Activated CD8-positive, alpha-beta T cell treated with anti-CD3 and anti-CD28 coated beads for 36 hours (primary cell): ENCODE measurements at places on chromosomes 3 and 15. TPM values are rescaled to one million over a fixed set of nuclear protein-coding genes. Genes with fewer than 3 reads are reported as not detected.

The SEC11A gene
- 82.3 TPM for total RNA-seq

The CPB1 gene
- not detected for total RNA-seq

The LMAN1L gene
- total RNA-seq: 0.11 TPM

The C3orf33 gene
- total RNA-seq: 2.4 TPM

The SLC22A13 gene
- total RNA-seq: 0.18 TPM

The PAQR9 gene
- total RNA-seq: not detected

The GOLGA8O gene
- 1.1 TPM for total RNA-seq

GRCh38 chr3:172856795-172857742 is 106.5 kb downstream of the ECT2 start:
- DNase-seq: no peak

- no peak for DNase-seq
Observed at GRCh38 chr15:55879181-55879580, 114.2 kb downstream of the NEDD4 start.

GRCh38 chr15:44706401-44706800 is 4.7 kb downstream of the PATL2 start:
- no peak for DNase-seq

GRCh38 chr3:159726231-159726964 is 262.2 kb upstream of the IL12A start:
- no peak for DNase-seq

- no peak for DNase-seq
Observed at GRCh38 chr3:73926360-73927202, 301.8 kb upstream of the PDZRN3 start.

DNA sequence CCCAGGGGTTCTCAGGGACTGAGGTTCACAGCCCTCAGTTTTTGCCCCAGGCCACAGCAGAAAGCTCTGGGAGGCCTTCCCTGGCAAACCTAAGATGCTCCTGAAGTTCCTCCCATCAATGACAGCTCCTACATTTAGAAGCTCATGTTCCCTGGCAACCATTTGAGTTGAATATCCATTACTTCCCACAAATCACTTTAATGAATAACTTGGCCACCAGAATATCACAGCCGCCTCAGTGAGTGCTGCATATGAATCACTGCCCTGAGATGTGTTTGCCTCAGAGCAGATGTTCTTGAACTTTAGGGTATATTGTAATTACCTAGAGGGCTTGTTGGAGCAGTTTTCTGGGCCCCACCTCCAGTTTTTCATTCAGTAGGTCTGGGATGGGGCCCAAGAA is 27.4 kb downstream of the SLCO2A1 start:
- no peak for DNase-seq

- peak; percentile 92 for DNase-seq
Observed at GRCh38 chr15:51829376-51830275, at the start of gene TMOD3. TSS of gene TMOD3 (plus strand) at chr15:51829653. CDS start at chr15:51862885, 33,232 bp downstream.

DNA sequence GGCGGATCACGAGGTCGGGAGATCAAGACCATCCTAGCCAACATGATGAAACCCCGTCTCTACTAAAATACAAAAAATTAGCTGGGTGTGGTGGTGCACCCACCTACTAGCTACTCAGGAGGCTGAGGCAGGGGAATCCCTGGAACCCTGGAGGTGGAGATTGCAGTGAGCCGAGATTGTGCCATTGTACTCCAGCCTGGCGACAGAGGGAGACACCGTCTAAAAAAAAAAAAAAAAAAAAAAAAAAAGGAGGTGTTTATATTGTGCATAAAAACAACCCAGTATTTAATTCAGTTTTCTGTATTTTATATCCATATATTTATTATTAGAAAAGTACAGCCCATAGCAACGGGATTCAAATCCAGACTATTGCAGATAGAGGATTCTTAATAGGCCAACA is 129.1 kb upstream of the SOX2 start:
- DNase-seq: no peak

DNA sequence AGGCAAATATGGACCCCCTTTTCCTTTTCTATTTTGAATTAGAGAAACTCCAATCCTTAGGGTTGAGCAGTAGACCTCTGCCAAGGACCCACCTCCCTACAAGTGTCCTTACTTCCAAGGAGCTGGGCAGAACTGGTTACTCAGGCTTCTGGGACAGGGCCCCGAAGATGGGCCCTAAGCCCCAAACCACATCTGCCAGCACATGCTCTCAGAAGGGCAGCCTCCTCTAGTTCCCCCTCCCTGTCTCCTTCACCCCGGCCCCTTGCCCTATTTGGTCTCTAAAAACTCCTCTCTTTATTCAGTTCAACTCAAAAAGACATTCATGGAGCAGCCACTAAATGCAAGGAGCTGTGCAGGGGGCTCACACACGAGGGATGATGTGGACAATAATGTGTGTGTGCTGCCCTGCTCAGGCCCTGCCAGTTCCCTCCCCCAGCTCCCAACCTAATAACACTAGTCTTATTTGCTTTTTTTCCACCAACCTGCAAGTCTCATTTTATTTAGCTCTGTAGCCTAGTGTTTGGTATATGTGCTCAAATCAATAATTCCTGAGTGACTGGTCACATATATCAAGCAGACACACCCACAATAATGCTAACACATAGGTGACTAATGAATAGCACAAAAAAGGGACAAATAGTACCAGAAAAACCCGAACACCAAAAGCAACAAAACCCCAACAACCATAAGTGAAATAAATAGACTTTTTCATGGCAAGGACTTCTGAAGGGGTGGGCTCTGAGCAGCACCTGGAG is 12.2 kb downstream of the ZDHHC3 start:
- DNase-seq: no peak

GRCh38 chr3:174363256-174363655 is 495.9 kb upstream of the NAALADL2 start:
- DNase-seq: no peak

GRCh38 chr15:96369825-96370621 is 39.5 kb downstream of the NR2F2 start:
- DNase-seq: no peak

- DNase-seq: peak; percentile 35
Observed at GRCh38 chr3:42025370-42026138, 63.7 kb upstream of the ULK4 start.

- DNase-seq: no peak
Observed at GRCh38 chr3:30370681-30371271, 235.6 kb upstream of the TGFBR2 start.

GRCh38 chr3:128113817-128114794 is 9.5 kb downstream of the RUVBL1 start:
- no peak for DNase-seq
